CD4-positive, alpha-beta memory T cell (primary cell): ENCODE measurements at places on chromosomes 5 and 9. TPM values are rescaled to one million over a fixed set of nuclear protein-coding genes. Genes with fewer than 3 reads are reported as not detected.

Gene MTMR12
- 26.3 TPM for total RNA-seq

Gene C9orf78
- 95.5 TPM for total RNA-seq

Gene BTNL8
- not detected for total RNA-seq

Gene SLC34A3
- total RNA-seq, result not detected

- peaks cover 57% of the 10 kb centered on the region for H3K36me3 ChIP-seq
- H3K27me3 ChIP-seq, result no peaks in the 10 kb centered on the region
- H3K4me3 ChIP-seq, result no peak overlapping the region
- H3K27ac ChIP-seq, result no peak overlapping the region
- H3K4me1 ChIP-seq, result no peaks in the 10 kb centered on the region
- DNase-seq, result no peak
Observed at GRCh38 chr9:71704796-71705195, 63.5 kb downstream of the CEMIP2 start.

Gene SLC1A3
- total RNA-seq, result 2.3 TPM

Gene NSUN2
- 81.6 TPM for total RNA-seq

Gene ENTPD8
- total RNA-seq, result not detected
